ENCODE measurements at places on chromosomes 11 and 22.

GRCh38 chr11:19892387-19892786 is 179.8 kb downstream of the NAV2 start:
- no peak for DNase-seq

DNA sequence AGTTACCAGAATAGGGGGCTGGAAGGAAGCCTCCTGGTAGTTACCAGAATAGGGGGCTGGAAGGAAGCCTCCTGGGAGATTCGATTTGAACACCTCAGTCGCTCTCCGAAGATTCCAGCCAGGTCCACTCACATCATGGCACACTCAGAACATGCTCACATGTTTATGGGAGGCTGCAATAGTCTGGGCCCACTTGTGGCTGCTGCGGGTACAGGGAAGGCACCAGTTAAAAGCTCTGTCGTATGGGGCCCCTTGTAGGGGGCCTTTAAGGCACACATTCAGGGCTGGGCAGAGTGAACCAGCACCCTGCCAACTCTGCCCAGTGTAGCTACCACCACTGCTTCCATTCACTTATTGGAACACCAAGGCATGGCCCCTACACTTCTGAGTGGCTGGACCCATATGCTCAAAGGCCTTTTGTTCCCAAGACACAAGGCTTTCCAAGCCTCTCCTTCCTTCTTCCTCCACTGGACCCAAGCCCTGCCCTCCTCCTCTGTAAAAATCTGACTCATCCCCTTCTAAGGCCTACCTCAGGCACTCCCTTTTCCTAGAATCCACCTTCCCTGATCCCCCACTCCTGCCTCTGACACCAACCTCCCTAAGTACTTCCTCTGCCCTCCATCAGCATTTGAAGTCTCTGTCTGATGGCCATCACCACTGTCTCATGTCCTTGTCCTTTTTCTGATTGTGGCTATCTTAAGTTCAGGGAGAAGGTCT is 28.0 kb downstream of the USP35 start:
- no peak for DNase-seq

GRCh38 chr11:75639762-75640181 is 29.1 kb downstream of the MAP6 start:
- DNase-seq, result no peak

DNA sequence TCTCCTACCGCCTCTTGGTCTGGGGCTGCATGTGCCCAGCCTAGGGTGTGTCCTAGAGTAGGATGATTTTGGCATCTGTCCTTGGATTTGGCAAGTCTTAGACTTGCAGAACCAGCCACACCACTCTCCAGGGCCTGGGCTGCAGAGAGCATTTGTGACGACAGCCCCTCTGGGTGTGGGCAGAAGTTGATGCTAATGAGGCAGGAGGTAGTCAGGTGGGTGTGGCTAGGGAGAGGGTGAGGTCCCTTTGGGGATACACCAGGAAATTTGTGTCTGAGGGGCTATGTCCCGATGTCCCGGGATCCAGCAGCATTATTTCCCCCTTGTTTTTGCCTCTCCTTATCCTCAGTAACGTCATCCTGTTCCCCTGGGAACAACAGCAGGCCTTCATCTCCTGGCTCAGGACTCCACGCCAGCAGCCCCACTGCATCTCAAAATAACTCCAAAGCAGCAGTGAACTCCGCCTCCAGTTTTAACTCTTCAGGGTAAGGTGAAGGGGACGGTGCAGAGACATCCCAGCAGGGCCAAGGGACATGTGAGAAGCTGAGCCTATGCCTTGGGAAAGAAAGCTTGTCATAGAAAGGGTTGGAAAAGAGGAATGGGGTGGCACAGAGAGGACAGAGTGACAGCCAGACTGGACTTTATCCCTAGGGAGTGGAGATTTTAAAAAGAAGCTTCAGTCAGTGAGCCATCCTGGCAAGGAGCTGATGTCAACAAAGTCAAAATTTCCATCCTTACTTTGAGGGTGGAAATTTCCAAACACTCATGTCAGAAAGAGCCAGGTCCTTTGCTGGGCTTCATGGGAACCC is 8.0 kb upstream of the TLCD5 start:
- no peak for DNase-seq

All from HFF-Myc (cell line).